ENCODE measurements at places on chromosomes 13 and 19.

- no peak for DNase-seq
Measured at GRCh38 chr19:17052439-17052838, 22.8 kb downstream of the HAUS8 start.

DNA sequence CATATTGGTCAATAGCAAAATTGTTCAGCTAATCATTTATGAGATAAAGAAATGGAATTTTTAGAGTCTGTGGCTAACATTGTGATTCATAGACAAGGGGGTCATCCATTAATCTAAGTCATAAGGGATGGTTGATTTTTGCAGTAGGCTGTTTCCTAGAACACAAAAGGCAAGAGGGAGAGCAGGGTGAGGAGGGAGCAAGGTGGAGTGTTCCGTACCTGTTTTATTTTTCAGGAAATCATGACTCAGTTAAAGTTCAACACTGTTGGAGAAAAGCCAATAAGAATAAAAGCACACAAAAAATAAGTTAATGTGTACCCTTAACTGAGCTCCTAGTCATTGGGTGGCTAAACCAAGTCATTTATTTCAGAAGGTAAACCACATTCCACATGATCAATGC is 512.4 kb upstream of the ATXN8OS start:
- no peak for DNase-seq

DNA sequence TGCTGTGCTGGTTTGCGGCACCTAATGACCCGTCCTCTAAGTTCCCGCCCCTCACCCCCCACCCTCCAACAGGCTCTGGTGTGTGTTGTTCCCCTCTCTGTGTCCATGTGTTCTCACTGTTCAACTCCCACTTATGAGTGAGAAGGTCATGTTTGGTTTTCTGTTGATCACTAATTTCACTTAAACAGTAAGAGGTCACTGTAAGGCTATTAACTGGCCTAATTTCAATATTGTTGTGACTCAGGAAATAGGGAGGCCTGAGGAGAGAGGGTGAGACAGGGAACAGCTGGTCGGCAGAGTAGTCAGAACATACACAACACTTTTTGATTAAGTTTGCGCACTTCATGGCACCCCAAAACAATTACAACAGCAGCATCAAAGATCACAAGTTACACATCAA is 15.6 kb downstream of the TUBGCP3 start:
- no peak for DNase-seq

DNA sequence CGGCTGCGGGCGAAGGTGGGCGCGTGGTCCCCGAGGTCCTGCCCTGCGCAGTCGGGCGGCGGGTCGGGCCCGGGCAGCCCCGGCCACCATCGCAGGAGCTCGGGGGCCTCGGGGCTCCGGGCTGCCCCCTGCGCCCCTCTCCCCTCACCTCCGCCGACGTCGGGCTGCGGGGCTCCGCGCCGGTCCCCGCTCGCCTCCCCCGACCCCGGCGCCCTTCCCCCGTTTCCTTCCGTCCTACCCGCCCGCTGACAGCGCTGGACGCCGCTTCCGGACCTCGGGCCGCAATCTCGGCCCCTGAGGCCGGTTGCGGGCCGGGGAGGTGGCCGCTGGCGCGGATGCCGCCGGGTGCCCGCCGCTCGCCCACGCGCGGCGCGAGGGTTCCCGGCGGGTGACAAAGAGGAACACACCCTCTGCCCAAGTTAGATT is 720 bp downstream of the FARP1 start:
- DNase-seq = no peak

DNA sequence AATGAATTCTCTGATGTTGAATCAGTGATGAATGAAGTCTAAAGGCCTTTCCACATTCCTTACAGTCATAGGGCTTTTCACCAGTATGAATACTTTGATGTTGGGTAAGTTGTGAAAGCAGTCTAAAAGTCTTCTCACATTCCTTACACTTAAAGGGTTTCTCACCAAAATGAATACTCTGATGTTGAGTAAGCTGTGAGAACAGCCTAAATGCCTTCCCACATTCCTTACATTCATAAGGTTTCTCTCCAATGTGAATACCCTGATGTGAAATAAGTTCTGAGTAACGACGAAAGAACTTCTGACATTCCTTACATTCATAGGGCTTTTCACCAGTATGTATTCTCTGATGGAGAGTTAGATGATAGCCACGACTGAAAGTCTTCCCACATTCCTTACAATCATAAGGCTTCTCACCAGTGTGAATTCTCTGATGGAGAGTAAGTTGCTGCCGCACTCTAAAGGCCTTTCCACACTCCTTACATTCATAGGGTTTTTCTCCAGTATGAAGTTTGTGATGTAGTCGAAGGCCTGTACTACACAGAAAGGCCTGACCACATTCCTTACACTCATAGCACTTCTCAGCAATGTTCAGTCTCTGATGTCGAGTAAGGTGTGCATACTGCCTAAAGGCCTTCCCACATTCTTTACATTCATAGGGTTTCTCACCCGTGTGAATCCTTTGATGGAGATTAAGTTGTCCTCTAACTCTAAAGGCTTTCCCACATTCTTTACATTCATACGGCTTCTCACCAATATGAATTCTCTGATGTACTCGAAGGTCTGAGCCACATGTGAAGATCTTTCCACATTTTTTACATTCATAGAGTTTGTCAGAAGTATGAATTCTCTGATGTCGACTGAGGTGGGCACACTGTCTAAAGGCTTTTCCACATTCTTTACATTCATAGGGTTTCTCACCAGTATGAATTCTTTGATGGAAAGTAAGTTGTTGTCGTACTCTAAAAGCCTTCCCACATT is 19.9 kb downstream of the ZFP30 start:
- DNase-seq = no peak

GRCh38 chr19:4678881-4679790 is 9.0 kb upstream of the MYDGF start:
- DNase-seq = no peak

DNA sequence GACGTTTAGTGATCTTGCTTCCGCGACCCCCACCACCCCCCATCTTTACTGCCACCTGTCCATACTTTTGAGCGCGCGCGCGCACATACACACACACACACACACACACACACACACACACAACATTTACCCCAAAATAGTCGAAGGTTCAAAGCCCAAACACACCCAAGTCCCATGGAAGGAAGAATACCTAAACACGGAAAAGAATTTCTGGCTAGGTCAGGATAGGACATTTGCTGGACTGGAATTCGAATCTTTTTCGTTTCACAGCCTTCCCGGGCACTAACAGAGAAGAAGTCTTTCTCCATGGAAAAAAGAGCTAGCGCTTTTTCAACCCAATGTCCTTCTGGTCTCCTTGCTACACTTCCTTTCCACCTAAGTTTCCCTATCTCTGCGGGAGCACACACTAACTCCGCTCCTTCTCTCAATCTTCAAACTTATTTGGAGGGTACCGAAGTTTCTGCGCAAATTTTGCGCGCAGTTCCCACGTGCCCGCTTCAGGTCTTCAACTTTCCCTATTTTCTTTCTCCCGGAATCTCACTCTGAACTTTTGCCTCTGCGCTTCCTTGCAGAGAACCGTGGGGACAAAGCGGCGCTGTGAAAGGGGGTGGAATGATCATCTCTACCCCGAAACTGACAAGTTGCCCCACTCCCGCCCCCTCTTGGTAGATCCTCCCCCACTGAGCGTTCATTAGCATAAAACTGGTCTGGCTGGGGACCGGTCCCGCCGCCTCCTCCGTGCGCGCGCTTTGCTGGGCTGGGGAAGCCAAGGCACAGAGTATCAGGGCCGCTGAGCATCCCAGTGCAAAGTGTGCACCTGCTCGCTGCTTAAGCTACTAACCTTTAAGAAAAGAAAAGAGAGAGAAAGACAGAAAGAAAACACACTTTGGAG is 2.7 kb downstream of the DACH1 start:
- DNase-seq = no peak

DNA sequence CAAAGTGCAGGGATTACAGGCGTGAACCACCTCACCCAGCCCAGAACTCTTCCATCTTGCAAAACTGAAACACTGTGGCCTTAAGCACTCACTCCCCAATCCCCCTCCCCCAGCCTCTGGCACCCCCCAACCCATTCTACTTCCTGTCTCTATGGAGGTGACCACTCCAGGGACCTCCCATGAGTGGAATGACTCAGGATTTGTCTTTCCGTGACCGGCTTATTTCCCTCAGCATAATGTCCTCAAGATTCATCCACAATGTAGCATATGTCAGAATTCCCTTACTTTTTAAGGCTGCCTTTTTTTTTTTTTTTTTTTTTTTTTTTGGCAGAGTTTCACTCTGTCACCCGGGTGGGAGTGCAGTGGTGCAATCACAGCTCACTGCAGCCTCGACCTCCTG is 3.6 kb upstream of the F2RL3 start:
- DNase-seq = no peak

GRCh38 chr13:20118268-20119140 is 42.3 kb downstream of the GJA3 start:
- peak; percentile 64 for DNase-seq

GRCh38 chr13:27250833-27251165 is 559 bp upstream of the RPL21 start:
- DNase-seq = no peak

- DNase-seq = no peak
Measured at GRCh38 chr19:41426952-41427646, at the start of gene B3GNT8. Gene B3GNT8 (minus strand): TSS chr19:41427374. CDS start chr19:41426778, 596 bp downstream.

DNA sequence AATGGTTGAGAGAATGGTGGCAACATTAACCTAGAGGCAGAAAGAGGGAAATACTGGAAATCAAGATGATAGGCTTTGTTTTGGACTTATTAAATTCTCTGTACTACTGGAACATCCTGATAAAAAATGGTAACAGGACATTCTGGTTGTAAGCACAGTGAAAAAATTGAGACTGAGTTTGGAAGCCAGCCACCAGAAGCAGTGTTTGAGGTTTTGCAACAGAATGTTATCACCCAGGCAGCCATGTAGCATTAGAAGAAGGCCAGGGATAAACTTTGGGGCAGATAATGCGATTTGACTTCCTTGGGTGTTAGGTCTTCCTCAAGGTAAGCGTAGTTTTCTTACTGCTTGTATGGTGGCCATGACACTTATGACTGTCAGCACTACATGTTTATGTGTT is 307.4 kb downstream of the ATP8A2 start:
- DNase-seq = no peak

- DNase-seq = no peak
Measured at GRCh38 chr13:29696606-29697005, 101.1 kb upstream of the SLC7A1 start.

DNA sequence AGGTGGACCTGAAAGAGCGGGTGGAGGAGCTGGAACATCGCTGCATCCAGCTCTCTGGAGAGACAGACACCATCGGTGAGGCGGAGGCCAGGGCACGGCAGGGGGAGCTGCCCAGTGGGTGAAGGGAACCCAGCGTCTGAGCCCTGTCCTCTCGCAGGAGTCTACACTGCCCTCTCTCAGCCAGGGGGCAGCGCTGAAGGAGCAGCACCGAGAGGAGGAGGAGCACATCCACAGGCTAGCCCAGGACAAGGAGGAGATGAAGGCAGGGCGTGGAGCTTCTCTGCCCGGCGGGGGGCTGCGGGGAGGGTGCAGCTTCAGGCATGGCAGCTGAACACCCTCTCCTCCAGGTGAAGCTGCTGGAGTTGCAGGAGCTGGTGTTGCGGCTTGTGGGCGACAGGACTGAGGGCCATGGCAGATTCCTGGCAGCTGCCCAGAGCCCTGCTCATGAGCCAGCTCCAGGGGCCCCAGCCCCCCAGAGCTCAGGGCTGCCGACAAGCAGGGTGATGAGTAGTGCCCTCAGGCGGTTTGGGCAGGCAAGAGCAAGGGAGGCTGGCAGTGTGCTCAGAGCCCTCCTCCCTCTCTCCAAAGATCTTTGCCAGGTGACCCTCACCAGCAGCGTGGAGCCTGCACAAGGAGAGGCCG is 31.4 kb upstream of the ZNF492 start:
- DNase-seq = no peak

GRCh38 chr13:52669677-52670076 is 17.0 kb downstream of the SUGT1 start:
- DNase-seq = no peak

GRCh38 chr19:6088602-6089049 is 21.7 kb downstream of the RFX2 start:
- DNase-seq = no peak

GRCh38 chr13:27955014-27955591 is 14.0 kb downstream of the CDX2 start:
- DNase-seq = no peak

- no peak for DNase-seq
Measured at GRCh38 chr19:13104848-13105711, 2.4 kb upstream of the LYL1 start.

DNA sequence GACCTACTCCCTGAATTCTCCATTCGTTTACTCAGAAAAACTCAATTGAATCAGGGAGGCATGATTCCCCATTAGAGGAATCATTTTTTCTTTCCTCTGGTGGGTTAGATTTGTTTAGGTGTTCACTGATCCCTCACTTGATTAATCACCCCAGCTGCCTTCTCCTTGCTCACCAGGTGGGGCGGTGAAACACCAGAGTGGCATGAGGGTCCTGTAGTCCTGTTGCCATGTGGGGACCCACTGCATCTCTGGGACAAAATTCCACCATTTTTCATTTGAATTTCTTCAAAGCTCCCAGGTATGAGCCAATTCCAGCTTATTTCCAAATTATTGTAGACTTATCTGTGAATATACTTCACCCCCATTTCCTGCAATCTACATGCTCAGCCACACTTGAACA is 462.7 kb upstream of the ZNF507 start:
- no peak for DNase-seq

DNA sequence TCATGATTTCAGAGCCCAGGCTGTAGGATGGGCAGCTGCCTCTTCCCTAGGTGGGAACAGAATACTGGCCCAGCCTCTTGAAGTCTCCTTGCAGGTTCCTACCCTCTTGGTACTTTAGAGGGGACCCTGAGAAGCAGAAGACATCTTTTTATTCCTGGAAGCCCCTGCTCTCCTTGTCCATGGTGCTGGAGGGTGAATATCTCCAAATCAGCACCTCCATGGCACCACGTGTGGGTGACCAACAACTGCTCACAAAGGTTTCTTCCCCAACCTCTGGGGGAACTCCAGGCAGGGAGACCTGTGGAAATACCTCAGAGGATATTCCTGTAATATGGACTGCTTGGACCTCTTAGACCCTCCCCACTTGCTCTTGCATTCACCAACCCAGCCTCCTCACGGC is 48.1 kb upstream of the TSHZ3 start:
- no peak for DNase-seq

DNA sequence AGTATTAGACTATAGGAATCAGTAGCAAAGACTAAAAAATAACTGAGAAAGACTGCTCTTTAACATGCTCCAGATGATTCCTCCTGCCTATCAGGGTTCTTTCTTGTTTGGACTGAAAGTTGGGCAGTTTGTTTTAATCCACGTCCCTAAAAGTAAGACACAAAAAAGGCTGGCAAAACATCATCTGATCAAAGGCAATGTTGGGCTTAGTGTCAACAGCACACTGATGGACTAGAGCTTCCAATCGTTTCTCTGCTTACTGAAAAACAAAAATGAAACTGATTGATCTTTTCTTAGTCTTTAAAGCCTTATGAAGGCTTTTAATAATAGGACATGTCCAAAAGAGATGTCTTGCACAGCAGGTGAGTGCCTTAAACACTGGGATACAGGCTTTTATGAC is 1567.9 kb upstream of the PRR20A start:
- DNase-seq = no peak

DNA sequence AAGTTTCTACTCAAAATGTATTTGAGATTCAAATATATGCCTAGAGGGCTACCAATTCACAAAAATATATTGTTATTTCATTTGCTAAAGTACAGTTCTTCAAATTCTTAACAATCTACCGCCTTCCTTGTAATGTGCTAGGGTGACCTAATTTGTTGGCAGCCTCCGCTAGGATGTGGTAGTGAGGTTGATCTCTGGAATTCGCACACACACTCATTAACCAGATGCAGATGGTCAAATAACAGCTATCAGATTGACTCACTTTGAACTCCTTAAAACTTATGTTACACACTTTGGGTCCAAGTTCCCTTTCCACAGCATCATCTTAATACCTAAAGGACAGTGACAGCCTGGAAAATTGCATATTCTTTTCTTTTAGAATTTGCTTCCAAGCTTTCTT is 367.3 kb downstream of the DCT start:
- DNase-seq = no peak

Data from C1 segment of cervical spinal cord (tissue), 14 donors.